ENCODE measurements at places on chromosomes 4 and X.

- DNase-seq, result no peak
- H3K27ac ChIP-seq, result no peak overlapping the region
- no peaks in the 10 kb centered on the region for H3K4me1 ChIP-seq
- H3K27me3 ChIP-seq, result no peaks in the 10 kb centered on the region
- no peak overlapping the region for H3K4me3 ChIP-seq
- no peaks in the 10 kb centered on the region for H3K36me3 ChIP-seq
Observed at GRCh38 chr4:47374477-47374876, 89.0 kb downstream of the COMMD8 start.

DNA sequence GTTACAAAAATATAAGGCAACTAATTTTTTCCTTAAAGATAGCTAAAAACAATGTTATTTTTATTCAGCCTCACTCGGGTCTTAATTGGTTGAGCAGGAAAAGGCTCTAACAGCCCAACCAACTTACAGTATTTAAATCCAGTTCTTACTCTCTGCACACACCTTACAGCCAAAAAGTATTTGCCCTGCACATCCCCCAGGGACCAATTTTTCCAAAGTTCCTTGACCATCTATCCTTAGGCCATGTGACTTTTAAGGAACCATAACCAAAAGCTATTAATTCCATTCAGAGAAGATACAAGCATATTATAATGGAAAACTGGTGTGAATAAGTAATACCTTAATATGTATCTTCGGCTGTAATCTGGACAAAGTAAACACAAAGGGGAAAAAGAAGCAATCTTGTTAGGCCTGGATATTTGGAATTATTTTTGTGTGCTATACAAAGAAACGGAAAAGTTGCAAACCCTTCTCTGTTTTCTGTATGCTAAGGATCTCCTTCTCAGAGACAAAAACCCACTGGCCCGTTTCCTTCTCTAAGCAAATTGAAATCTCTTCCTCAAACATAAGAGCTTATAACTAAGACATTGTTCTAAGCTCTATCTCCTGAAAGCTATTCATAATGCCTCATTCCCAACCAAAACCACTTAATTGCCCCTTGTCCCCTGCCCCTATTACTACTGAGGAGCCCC, 1.0 kb upstream of the THAP9 start:
- H3K27me3 ChIP-seq, result no peaks in the 10 kb centered on the region
- H3K36me3 ChIP-seq, result peaks cover 11% of the 10 kb centered on the region
- peak overlapping the region; percentile 99 for H3K27ac ChIP-seq

GRCh38 chr4:138235419-138235952, 6.7 kb downstream of the SLC7A11 start:
- no peak for DNase-seq
- H3K36me3 ChIP-seq, result no peaks in the 10 kb centered on the region
- H3K27ac ChIP-seq, result no peak overlapping the region
- no peaks in the 10 kb centered on the region for H3K4me1 ChIP-seq

- H3K27me3 ChIP-seq, result no peaks in the 10 kb centered on the region
- DNase-seq, result no peak
- no peaks in the 10 kb centered on the region for H3K36me3 ChIP-seq
- H3K4me1 ChIP-seq, result no peaks in the 10 kb centered on the region
Observed at GRCh38 chr4:100208964-100209363, 18.7 kb upstream of the DDIT4L start.

DNA sequence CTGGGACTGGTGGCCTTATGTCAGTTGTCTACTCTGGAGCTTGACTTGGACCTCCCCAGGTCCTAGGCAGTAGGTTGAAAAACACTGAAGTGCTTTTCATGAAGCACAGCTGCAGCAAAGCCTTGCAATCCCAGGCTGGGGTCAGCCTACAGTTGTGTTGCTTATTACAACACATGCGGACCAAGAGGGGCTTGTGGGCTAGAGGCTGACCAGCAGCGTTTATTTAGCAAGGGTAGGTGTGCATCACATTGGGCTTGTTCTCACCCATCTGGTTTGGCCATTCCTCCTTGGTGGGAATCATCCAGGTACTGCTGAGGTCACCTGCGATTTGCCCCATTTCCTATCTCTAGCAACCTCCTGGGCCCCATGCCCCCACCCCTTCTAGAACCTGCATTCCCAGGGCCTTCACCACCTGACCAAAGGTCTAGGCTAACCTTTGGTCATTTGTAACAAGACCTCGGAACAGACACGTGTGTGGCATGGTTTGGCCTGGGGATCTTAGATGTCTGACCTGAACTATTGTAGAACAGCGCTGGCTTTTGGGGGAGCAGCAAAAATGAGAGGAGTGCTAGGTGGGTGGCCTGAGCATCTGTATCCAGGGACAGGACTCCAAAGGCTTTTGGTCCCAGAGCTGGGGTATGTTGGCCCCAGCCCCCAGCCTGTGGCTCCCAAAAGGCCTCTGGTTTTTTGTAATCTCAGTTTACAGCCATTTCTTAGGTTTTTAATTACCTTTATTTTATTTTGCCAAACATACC, 3.0 kb downstream of the RPL10 start:
- H3K4me1 ChIP-seq, result peaks cover 34% of the 10 kb centered on the region
- H3K4me3 ChIP-seq, result no peak overlapping the region
- H3K27me3 ChIP-seq, result no peaks in the 10 kb centered on the region
- H3K36me3 ChIP-seq, result peaks cover 8% of the 10 kb centered on the region

Measured in suprapubic skin (tissue), 4 donors.